ENCODE measurements at places on chromosomes 13 and 19.
A peak's percentile ranks its signal among the peaks of the same experiment; 100 is the strongest.

DNA sequence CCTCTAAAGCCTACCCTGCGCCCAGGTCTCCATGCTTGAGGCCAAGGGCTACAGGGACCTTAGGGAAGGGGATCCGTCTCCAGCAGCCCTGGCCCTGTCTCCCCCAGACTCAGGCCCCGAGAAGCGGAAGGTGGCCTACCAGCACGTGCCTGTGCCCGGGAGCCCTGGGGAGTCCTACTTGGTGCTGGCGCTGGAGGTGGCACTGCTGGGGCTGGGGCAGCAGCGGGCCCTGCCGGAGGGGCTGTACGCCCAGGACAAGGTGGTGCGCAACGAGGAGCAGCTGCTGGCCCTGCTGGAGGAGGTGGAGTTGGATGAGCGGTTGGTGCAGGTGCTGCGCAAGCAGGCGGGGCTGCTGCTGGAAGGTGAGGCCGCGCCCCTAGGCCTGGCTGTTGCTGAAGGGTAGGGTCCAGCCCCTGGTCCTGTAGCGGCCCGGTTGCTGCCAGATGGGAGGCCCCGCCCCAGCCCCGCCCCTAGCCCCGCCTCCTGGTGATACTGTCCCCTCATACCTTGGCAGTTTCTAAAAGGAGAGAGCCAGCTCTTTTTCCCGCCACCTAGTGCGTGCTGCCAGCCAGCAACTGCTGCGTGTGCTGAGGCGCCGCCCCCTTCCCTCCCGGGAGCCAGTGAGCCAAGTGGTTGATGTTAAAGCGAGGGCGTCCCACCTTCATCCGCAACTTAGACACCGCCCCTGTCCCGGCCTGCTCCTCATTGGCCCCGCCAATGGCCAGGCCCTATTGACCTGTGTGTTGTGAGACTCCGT is 22.6 kb downstream of the ZSWIM4 start:
- DNase-seq, result peak; percentile 35

DNA sequence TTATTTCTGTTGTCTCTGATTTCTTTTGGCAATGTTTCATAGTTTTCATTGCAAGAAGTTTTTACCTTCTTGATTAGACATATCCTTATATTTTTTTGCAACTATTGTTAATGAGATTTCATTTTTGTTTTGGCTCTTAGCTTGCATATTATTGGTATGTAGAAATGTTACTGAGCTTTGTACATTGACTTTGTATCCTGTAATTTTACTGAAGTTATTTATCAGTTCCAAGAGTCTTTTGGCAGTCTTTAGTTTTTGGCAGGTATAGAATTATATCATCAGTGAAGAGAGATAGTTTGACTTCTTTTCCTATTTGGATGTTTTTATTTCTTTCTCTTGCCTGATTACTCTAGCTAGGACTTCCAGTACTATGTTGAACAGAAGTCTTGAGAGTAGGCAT is 375.7 kb downstream of the TDRD3 start:
- DNase-seq, result no peak

- no peak for DNase-seq
Measured at GRCh38 chr19:57037556-57037955, 82.2 kb upstream of the USP29 start.

DNA sequence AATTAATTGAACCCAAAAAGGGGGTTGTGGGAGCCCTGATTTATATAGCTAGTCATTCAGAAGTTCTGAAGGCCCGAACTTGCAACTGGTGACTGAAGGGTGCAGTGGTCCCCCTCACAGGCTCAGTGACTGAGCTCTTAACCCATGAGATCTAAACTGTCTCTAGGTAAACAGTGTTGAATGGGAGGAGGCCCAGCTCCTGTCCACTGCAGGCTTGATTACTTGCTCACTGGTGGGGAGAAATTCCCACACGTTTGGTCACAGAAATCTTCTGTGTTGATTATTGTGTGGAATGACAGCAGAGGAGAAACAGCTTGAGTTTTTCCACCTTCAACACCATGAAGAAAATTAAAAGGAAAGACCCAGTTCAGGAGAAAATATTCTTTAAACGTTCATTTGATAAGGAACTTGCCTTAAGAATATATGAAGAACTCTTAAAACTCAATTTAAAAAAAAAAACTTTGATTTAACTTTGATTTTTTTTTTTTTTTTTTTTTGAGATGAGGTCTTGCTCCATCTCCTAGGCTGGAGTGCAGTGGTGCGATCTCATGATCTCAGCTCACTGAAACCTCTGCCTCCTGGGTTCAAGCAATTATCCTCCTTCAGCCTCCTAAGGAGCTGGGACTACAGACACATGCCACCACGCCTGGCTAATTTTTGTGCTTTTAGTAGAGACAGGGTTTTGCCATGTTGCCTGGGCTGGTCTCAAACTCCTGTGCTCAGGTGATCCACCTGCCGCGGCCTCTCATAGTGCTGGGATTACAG is 249.3 kb downstream of the UQCRFS1 start:
- no peak for DNase-seq

GRCh38 chr13:67421475-67421874 is 191.3 kb upstream of the PCDH9 start:
- DNase-seq, result no peak

- DNase-seq, result no peak
Measured at GRCh38 chr19:31263328-31263727, 85.9 kb downstream of the TSHZ3 start.

- no peak for DNase-seq
Measured at GRCh38 chr13:102960959-102961358, 105.3 kb downstream of the SLC10A2 start.

GRCh38 chr19:51368366-51369282 is at the start of gene CLDND2:
CLDND2 (minus strand) TSS chr19:51369003; CDS start chr19:51368577, 426 bp downstream.
- no peak for DNase-seq

DNA sequence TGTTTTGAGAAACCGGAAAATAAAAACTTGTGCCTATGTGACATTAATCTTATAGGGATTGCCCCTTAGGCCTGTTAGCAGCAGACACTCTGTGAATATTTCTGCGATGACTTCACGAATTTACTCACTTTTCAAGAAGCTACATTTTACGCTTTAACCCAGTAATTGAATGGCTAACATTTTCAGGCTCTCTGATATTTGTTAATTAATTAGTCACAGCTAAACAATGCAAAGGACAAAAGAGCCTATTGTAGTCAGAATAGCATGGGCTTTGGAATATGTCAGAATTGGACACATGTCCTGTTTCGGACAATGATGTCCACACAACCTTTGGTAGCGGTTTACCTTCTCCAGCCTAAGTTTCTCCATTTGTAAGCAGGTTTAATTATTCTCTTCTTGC is 506.6 kb downstream of the EFNB2 start:
- no peak for DNase-seq

- DNase-seq, result no peak
Measured at GRCh38 chr13:33110713-33111413, 94.6 kb downstream of the KL start.

DNA sequence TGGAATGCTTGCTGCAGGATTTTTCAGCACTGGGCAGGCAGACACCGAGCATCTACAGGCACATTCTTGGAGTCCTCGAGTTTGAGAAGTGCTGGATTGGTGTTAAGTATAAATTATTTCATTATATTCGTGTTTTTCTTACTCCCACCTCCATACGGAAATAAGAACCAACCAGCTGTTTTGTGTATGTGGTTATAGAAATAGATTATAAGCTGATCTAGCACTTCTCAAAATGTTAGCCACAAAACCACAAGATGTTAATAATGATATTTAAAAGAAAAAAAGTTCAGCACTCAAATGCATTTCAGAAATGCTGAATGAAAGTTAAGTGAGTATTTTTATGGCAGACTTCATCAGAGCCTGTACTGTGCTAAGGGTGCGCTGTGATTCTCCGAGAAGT is 24.0 kb upstream of the TEX29 start:
- no peak for DNase-seq

- DNase-seq, result no peak
Measured at GRCh38 chr13:63481334-63481733, 2065.7 kb upstream of the PCDH20 start.

GRCh38 chr19:16628984-16629691 is 1.1 kb upstream of the MED26 start:
- peak; percentile 31 for DNase-seq

GRCh38 chr13:93942016-93942415 is 537.5 kb downstream of the DCT start:
- DNase-seq, result no peak

- DNase-seq, result no peak
Measured at GRCh38 chr13:99922631-99923404, 48.7 kb downstream of the ZIC5 start.

DNA sequence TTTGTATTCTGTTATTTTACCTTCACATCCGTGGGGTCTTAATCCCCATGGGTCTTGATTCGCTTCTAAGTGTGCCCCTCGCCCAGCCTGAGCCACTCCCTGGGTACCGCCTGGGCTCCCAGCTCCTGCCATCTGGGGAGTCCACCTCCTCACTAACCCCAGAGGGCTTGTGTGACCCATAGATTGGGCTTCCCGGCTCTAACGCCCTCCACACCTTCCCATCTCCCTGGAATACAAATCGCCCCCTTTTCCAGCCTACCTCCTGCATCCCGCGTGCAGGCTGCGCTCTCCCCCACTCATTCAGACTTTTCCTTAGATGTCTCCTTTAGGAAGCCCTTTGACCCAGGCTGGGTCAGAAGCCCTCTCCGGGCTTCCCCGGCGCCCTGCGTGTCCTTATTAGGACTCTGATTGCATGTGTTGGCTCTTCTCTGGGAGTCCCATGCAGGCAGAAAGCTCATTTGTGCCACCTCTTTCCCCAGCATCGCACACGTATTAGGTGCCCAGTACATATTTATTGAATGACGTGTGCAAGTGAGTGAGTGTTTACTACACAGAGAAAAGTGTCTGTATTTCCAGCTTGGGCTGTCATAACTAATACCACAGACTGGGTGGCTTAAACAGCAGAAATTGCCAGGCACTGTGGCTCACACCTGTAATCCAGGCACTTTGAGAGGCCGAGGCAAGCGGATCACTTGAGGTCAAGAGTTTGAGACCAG is 757 bp downstream of the CCDC124 start:
- DNase-seq, result no peak

DNA sequence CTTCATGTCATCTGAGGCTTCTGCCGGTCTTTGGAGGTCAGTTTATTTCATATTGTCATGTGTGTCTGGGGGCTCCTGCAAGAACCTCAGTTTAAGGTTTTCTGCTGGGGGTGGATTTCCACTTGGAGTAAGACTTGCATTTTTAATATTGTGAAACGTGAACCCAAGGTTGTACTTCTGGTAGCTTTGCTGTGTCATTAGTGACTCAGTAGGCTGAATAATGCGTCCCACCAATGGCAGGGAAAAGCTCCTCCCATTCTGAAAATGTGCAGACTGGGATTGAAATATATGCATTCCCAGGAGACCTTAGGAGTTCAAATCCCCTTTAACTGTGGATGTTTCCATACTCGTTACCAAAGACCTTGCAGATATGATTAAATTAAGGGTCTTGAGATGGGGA is 46.2 kb downstream of the ING1 start:
- no peak for DNase-seq

- DNase-seq, result no peak
Measured at GRCh38 chr19:36420961-36421748, 2.7 kb upstream of the ZFP82 start.

GRCh38 chr19:16804176-16804575 is 25.0 kb upstream of the SIN3B start:
- DNase-seq, result no peak

DNA sequence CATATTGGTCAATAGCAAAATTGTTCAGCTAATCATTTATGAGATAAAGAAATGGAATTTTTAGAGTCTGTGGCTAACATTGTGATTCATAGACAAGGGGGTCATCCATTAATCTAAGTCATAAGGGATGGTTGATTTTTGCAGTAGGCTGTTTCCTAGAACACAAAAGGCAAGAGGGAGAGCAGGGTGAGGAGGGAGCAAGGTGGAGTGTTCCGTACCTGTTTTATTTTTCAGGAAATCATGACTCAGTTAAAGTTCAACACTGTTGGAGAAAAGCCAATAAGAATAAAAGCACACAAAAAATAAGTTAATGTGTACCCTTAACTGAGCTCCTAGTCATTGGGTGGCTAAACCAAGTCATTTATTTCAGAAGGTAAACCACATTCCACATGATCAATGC is 512.4 kb upstream of the ATXN8OS start:
- DNase-seq, result no peak

- DNase-seq, result no peak
Measured at GRCh38 chr13:102628559-102628958, 31.8 kb downstream of the TPP2 start.

- DNase-seq, result no peak
Measured at GRCh38 chr13:48506092-48506701, 26.7 kb downstream of the RCBTB2 start.

DNA sequence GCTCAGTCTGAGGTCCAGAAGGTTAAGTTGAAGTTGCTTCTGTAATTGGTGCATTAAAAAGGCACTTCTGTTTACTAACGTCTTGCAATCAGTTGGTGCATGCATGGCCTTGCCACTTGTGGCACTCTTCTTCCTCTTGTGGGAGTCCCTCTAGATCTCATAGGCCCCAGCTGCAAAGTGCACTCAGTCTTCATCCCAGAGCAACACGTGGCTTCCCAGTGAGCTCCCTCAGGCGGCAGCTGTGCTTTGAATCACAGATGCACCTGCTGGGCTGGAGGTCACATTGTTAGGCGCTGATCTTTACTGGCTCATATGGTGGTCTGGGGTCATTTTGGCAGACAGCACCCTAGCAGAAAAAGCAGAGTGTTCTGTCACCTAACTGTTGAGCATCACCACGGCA is 215.7 kb downstream of the ZNF536 start:
- no peak for DNase-seq

DNA sequence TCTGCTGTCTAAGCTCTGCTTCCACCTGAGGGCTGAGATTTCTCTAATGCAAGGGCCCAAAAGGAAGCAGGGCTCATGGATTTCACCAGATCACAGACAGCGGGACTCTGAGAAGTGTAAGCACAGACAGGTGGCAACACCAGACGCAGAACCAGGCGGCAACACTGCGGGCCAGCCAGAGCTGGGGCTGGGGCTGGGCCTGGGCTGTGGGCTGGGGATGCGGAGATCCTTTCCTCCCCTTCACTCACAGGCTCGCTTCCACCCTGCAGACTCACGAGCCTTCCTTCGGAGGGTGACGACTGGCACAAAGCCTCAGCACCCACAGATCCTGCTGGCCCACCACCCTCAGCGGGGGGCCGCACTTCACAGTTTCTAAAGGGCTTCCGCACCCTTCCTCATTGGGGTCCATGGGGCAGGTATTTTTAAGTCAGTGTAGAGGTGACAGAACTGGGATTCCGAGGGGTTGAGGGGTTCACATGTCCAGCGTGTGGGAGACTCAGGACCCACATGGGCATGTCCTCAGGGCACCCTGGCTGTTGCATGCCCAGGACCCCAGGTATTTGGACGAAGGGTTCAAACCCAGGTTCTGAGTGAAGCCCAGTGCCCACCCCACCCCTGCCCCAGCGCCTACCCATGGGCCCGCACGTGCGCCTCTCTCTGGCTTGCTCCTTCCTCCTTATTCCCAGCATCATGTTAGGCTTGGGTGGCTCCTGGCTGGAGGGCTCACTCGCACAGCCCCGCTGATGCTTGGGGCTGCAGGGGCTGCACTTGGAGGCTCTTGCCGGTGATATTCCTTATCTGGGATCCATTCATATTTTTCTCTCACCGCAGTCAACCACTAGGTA is 137.3 kb upstream of the GPR12 start:
- no peak for DNase-seq

GRCh38 chr19:13817018-13817614 is 21.9 kb downstream of the ZSWIM4 start:
- DNase-seq, result no peak
